ENCODE measurements at places on chromosomes 2 and 18. TPM values are rescaled to one million over a fixed set of nuclear protein-coding genes. Genes with fewer than 3 reads are reported as not detected.

The RTP5 gene
- total RNA-seq = not detected

The CRYGD gene
- total RNA-seq = not detected

The SPP2 gene
- 0.60 TPM for total RNA-seq

The GALNT13 gene
- total RNA-seq = 0.10 TPM

The KLHL29 gene
- total RNA-seq = 4.3 TPM

The ABCB11 gene
- 0.12 TPM for total RNA-seq

The ZNF638 gene
- 152 TPM for total RNA-seq

The C1QL2 gene
- total RNA-seq = not detected

The GPR35 gene
- 1.8 TPM for total RNA-seq

The AKAIN1 gene
- not detected for total RNA-seq

The TFCP2L1 gene
- total RNA-seq = 1.3 TPM

The CSRNP3 gene
- total RNA-seq = 0.10 TPM

The DCC gene
- total RNA-seq = not detected

GRCh38 chr2:26477911-26478253 lies at the start of gene OTOF:
Gene OTOF (minus strand): TSS chr2:26478124.
- no peak for DNase-seq

GRCh38 chr2:85736456-85737355 lies 17.1 kb upstream of the ATOH8 start:
- no peak for DNase-seq

DNA sequence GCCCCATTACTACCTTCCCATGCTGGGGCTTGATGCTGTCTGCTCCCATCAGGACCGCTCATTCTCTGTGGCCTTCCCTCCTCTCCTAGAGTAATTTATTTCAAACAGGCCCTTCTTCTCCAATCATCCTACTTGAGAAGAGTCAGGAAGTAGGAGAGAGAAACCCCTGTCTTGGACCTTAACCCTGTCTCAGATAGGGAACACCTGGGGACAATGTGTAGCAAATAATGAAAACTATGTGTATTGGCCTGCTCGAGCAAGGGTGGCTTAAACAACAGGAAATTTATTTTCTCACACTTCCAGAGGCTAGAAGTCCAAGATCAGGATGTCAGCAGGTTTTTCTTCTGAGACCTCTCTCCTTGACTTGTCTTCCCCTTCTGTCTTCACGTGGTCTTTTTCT lies 26.6 kb upstream of the NEMP2 start:
- no peak for DNase-seq

DNA sequence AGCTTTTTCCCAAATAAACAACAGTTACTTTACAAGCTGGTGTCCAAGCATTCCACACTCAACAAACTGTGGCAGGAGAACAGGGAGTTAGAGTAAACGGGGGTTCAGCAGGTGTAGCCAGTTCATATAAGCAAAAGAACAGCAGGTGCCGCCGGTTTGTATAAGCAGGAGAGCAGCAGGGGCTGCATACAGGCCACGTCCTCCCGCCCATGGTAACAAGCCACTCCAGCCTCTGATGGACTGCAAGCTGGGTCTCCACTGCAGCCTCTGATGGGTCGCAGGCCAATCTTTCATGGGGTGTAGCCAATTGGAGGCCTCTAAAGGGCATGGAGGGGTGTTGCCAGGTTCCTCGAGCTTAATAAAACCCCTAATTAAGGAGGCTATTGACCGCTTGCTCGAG lies 189.3 kb downstream of the ANKRD30B start:
- no peak for DNase-seq

- peak; percentile 57 for DNase-seq
Measured at GRCh38 chr2:85577386-85578242, at the start of gene VAMP8. Gene VAMP8 (plus strand): TSS chr2:85577586. CDS start chr2:85577647, 61 bp downstream.

DNA sequence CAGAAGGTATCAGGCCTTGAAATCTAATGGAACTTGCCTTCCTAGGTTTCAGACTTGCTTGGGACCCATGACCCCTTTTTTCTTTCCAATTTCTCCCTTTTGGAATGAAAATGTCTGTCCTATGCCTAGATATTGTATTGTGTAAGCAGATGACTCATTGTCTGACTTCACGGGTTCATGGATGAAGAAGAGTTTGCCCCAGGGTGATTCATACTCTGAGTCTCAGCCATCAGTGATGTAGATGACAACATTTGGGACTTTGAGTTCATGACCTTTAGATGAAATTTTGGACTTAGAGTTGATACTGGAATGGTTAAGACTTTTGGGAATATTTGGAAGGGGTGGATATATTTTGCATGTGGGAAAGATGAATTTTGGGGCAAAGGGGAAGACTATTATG lies 11.2 kb upstream of the SCYGR5 start:
- peak; percentile 11 for DNase-seq

DNA sequence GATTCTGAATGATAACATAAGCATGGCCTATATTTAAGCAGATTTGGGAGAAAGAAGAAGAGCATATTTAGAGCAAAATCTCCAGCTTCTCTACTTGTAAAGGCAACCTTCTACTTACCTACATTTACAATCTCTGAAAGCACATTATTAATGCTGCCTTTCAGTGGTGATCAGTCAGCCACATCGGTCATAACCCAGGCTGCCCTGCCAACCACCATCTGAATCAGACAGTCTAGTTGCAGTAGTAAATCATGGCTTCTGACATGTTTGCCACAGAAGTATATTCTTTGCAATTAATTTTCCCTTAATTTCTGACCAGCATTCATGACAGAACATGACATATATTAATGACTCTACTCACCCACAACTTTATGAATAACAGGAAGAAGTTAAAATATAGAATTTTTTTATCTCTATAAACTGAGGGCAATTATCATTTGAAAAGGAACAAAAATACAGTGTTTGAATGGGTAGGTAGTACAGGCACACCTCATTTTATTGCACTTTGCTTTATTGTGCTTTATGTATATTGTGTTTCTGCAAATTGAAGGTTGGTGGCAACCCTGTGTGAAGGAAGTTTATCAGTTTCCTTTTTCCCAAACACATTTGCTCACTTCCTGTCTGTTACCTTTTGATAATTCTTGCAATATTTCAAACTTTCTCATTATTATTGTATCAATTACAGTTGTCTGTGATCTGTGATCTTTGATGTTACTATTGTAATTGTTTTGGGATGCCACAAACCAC lies 531.6 kb upstream of the CHAC2 start:
- no peak for DNase-seq

DNA sequence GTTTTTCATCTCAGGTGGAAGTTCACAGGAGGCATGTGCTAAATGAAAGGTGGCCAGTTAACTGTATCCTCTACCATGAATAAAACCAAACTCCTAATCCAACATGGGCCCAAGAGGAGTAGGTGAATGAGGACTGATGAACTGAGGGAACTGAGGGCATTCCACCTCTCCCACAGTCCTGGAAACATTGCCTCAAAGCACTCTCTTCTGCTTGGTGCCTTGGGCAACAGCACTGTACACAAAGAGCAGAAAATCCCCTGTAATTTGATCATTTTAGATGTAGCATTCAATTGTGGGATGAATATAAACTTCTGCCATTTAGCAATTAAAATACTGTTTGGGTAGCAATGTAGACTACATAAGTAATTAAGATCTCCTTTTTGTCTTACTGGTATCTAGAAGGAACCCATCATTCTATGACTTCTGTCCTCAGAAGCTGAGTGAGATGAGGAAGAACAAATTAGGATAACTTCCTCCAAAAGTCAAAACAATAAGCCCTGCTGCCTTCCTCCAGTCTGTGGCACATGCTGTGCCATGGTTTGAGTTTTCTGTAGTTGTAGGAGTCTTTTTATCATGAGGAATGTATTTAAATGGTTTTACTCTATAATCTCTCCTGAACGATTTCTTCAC lies 86.7 kb upstream of the ZEB2 start:
- DNase-seq = no peak

DNA sequence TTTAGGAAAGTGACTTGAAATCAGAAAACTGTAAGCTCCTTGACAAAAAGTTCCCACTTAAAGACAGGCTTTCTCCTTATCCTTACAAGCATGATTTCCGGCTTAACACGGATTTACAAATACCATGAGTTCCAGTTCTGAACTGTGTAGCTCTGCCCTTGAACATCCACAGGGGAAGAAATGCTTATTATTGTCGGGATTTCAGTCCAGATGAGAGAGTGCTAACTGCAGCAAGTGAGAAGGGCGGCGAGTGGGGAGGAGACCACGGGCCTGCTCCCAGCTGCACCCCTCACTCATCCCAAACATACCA lies 73.1 kb downstream of the LRRC30 start:
- no peak for DNase-seq

GRCh38 chr2:70322518-70322917 lies 20.7 kb upstream of the FAM136A start:
- no peak for DNase-seq

- no peak for DNase-seq
Measured at GRCh38 chr2:30683236-30683956, 123.8 kb downstream of the CAPN13 start.

- DNase-seq = no peak
Measured at GRCh38 chr2:104493698-104494097, 360.2 kb upstream of the POU3F3 start.

GRCh38 chr18:26649193-26649543 lies 100.8 kb upstream of the KCTD1 start:
- DNase-seq = no peak

DNA sequence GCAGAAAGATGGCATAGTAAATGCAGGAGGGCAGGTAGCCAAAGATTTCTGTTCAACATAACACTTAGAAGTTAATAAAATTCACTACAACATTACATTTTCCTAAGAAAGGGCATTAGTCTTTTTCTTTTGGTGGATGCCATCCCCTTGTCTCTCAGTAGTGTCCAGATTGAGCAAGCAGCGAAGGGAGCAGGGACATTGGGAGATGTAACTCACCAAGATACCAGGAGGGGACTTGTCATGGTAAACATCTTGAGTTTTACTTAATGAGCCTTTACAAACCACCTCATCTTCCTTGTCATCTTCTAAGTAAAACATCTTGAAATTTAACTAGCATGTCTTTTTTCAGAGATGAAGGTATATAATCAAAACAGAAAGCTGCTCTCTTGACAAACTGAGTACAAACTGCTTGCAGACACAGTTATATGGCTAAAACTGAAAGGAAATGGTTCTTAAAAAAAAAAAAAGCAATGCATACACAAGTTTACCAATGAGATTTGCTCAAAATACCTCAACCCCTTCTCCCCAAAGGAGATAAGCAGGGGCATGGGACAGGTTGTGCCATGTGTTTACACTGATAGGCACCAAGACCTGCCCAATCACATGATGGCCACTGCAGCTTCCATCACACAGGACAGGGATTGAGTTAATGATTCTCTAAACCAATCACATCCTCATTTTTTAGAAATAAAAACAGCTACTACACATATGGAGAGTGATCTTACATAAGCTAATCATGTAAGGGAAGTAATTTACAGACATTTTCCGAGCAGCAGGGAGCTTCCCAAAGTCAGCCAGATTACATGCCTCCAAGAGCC lies 30.3 kb downstream of the LPIN2 start:
- DNase-seq = no peak

GRCh38 chr18:57648414-57648813 lies 26.8 kb upstream of the NARS1 start:
- DNase-seq = no peak

GRCh38 chr2:205535001-205535400 lies 147.3 kb upstream of the NRP2 start:
- no peak for DNase-seq

- DNase-seq = no peak
Measured at GRCh38 chr2:20487392-20488174, 40.7 kb downstream of the RHOB start.

DNA sequence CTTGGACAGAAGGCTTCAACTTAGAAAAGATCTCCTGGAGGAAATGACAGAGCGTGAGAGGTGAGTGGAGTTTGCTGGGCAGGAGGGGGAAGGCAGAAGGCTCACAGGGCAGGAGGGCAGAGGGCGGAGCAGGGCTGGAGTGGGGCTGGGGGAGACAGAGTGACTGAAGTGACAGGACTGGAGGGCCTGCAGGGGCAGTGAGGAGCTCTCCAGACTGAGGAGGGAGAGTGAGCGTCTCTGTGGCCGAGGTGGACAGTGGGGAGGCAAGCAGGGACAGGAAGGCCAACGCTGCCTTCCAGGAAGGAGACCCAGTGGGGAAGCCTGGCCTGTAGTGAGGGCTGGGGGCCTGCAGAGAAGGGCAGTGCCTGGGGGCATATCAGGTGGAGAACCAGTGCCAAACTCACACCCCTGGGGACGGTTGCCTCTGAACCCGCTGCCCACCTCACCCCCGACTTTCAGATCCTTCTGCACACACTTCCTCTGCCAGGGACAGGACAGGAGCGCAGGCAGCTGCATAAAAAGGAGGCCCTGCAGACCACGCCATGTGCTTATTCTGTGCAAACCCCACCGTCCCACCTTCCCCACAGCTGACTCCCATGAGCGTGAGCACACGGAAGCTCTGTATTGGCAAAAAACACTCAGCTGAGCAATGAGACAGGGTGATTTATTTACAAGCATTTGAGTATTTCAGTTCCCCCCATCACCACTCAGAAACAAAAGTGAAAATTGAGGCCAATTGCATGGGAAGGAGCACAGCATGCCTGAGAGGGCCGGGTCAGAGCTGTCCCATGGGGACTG lies 244.3 kb downstream of the FAM210A start:
- no peak for DNase-seq

DNA sequence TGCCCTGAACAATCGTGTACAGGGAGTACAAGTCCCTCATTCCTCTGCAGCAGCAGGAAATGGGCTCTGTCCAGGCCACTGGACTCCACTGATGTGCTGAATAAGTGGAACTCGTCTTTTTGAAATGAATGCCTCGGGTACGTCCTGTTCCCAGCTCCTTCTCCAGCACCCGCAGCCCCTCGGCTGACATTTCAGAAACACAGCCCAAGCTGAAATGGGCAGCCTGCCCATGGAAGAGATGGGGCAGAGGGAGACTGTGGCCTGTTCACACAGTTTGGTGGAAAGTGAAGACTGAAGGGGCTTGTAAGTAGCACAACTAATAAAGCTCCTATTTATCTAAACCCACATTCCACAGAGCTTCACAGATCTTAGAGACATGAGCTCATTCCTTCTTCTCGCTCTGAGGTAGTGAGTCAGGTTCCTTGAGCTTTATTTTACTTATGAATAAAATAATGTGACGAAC lies 498.6 kb downstream of the TXNL1 start:
- DNase-seq = peak; percentile 39

DNA sequence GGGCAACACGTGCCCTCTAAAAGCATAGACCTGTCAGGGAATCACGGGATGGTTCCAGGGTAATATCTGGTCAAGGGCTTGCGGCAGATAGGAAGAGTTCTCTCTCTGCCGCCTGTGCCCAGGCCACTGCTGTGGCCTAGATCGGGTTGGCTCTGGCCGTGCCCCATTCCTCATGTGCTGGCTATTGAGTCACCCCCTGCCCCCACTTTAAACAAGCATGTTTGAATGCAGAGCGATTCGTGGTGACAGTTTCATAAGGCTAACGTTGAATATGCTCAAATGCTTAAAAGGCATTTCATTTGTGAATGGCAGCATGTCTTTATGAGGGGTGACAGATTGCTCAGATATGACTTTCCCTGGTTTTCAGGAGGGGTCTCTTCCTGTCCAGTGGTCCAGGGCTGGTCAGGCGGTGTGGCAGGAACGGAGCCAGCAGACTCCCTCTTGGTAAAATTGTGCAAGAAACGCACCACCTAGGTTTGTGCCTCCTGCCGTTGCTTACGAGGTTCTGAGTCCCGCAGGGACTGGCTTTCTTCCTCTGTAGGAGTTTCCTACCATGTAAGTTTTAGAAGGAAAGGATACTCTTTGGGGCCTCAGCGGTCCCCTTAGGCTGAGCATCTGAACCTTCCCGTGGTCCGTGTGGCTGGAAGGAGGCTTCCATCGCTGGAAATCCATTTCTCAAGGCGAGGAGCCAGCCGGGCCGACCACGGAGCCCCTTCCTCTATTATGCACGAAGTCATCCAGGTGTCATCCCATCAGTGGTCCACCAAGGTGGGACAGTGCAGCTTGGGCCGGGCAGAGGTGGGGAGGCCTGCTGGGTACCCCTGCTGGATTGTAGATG lies 50.2 kb downstream of the AGAP1 start:
- no peak for DNase-seq

Data from gastrocnemius medialis (tissue), 4 donors.